Neural crest cell (in vitro differentiated cells): ENCODE measurements at places on chromosomes 4 and X. TPM values are rescaled to one million over a fixed set of nuclear protein-coding genes. Genes with fewer than 3 reads are reported as not detected.

DNA sequence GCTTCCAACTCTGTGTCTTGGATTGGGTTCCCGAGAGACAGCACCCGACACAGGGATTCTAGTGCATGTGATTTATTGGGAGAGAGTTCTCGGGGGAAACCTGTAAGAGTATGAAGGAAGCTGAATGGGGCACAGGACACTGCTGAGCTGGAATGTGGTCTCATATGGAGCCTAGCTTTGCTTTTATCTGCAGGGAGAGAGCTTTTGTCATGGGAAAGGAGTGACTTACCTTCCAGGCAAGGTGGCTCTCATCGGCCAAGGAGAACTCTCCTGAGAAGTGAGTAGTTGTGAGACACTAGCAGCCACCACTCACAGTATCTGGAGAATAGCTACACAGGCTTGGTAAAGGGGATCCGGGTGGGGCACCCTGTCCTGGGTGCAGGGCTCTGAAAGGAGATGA, 124.5 kb downstream of the NHS start:
- no peak overlapping the region for H3K27ac ChIP-seq
- no peak for DNase-seq
- H3K4me1 ChIP-seq = no peaks in the 10 kb centered on the region
- H3K27me3 ChIP-seq = peaks cover 19% of the 10 kb centered on the region
- H3K36me3 ChIP-seq = no peaks in the 10 kb centered on the region

DNA sequence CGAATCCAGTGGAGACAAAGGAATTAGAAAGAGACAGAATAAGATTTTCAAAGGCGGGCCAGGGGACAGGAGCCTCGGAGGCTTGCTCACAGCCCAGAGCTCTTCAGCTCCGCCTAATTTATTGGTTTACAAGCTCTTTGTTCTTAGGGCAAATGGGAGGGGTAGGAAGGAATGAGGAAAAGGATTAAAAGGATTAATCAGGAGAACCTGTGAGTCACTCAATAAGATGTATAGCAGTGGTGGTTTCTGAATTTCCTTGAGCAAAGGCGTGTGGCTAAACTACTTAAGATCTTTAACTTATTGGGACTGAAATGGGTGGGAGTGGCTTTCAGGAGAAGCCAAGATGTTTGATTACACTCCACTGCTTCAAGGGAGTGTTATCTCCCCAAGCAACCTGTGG, 456.0 kb upstream of the SPANXN1 start:
- H3K4me3 ChIP-seq = no peak overlapping the region
- H3K36me3 ChIP-seq = peaks cover 8% of the 10 kb centered on the region
- DNase-seq = no peak

GRCh38 chr4:56657128-56657527, 24.0 kb downstream of the HOPX start:
- no peaks in the 10 kb centered on the region for H3K36me3 ChIP-seq
- peak overlapping the region; percentile 72 for H3K4me3 ChIP-seq
- peaks cover 87% of the 10 kb centered on the region for H3K27me3 ChIP-seq
- H3K27ac ChIP-seq = no peak overlapping the region
- H3K4me1 ChIP-seq = peaks cover 10% of the 10 kb centered on the region

GRCh38 chr4:33369446-33369845, 2649.3 kb downstream of the PCDH7 start:
- no peaks in the 10 kb centered on the region for H3K27me3 ChIP-seq
- DNase-seq = no peak
- peaks cover 7% of the 10 kb centered on the region for H3K36me3 ChIP-seq
- H3K4me1 ChIP-seq = peaks cover 5% of the 10 kb centered on the region
- no peak overlapping the region for H3K27ac ChIP-seq

DNA sequence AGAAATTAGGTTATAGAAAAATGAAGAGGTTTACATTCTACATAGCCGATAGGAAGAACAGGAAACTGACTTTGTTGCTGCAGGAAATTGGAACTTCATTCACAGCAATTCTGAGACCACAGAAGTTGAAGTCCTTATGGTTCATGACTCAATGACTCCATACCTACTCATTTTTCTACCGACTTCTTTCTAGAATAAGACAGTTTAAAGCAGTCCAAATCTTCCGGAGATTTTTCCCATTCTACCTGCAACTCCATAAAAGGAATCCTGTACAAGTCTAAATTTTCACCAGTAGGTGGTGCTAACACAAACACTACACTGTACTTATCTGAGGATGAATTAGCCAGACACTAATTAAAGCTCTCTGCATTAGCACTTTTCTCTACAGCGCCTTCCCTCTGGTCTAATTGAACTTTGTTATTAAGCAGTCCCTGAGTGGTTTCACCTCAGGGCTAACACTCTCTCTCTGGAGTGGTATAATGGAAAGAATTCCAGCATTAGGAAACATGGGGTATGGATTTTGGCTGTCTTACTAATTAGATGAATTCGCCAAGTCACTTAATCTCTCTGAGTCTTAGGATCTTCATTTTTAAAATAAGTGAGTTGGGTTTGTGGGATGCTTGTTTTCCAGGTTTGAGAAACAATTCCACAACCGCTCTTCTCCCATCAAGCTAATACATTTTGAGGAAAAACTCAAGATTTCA, 167.9 kb downstream of the SMIM20 start:
- no peak overlapping the region for H3K27ac ChIP-seq
- H3K4me1 ChIP-seq = no peaks in the 10 kb centered on the region
- DNase-seq = no peak

- H3K4me3 ChIP-seq = peak overlapping the region; percentile 75
- H3K27me3 ChIP-seq = peaks cover 33% of the 10 kb centered on the region
- no peak overlapping the region for H3K27ac ChIP-seq
- DNase-seq = peak; percentile 7
- H3K4me1 ChIP-seq = peaks cover 18% of the 10 kb centered on the region
- H3K36me3 ChIP-seq = no peaks in the 10 kb centered on the region
Observed at GRCh38 chrX:109600237-109600651, 24.7 kb downstream of the KCNE5 start.

- no peak overlapping the region for H3K27ac ChIP-seq
- no peak for DNase-seq
- H3K4me3 ChIP-seq = no peak overlapping the region
- no peaks in the 10 kb centered on the region for H3K27me3 ChIP-seq
- H3K36me3 ChIP-seq = no peaks in the 10 kb centered on the region
- no peaks in the 10 kb centered on the region for H3K4me1 ChIP-seq
Observed at GRCh38 chr4:148044912-148045352, 313.0 kb downstream of the ARHGAP10 start.

DNA sequence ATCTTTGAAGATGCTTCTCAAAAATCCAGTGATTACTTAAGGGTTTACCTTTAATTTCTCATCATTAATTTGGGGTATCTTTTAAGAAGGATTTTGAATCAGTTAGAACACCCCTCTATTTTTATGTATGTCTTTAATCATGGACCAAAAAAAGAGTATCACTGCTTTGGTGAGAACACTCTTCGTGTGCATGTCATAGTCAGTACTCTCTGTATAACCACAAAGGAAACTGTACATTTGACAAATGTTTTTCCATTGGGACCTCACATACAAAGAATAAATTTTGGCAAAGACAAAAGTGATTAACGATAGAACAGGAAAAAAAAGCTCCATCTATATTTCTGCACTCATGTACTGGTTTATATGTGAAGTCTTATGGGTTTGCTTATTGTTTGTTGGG, 31.3 kb downstream of the FAM241A start:
- H3K4me1 ChIP-seq = no peaks in the 10 kb centered on the region
- H3K27me3 ChIP-seq = peaks cover 5% of the 10 kb centered on the region
- no peak for DNase-seq
- no peak overlapping the region for H3K27ac ChIP-seq
- H3K4me3 ChIP-seq = no peak overlapping the region
- no peaks in the 10 kb centered on the region for H3K36me3 ChIP-seq

DNA sequence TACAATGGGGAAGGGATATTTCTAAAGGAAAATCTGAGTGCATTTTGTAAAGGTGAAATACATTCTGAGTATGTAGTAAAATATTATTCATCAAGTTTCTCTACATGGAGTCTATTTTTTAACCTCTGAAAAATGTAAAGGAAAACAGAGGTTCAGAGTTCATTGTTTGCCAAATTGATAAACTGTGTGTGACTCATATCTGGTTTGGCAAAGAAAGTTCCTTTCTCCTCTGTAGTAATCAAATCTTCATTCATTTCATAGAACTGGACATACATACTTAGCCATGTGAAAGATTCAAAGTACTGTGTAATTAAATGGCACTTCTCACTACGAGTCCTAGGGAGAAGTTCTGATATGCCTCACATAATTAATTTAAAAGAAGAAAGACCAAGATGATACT, 61.6 kb downstream of the HPGD start:
- no peak overlapping the region for H3K4me3 ChIP-seq
- no peak overlapping the region for H3K27ac ChIP-seq
- H3K4me1 ChIP-seq = no peaks in the 10 kb centered on the region
- no peak for DNase-seq
- H3K27me3 ChIP-seq = peaks cover 4% of the 10 kb centered on the region
- H3K36me3 ChIP-seq = no peaks in the 10 kb centered on the region

GRCh38 chr4:71186566-71187403, 152.0 kb upstream of the SLC4A4 start:
- DNase-seq = peak; percentile 49
- H3K4me3 ChIP-seq = peak overlapping the region; percentile 95
- H3K27me3 ChIP-seq = peaks cover 52% of the 10 kb centered on the region
- H3K4me1 ChIP-seq = peaks cover 32% of the 10 kb centered on the region
- H3K36me3 ChIP-seq = no peaks in the 10 kb centered on the region
- H3K27ac ChIP-seq = no peak overlapping the region

GRCh38 chr4:81498046-81498445, 26.3 kb upstream of the RASGEF1B start:
- no peak overlapping the region for H3K4me3 ChIP-seq
- H3K27me3 ChIP-seq = peaks cover 11% of the 10 kb centered on the region
- no peak overlapping the region for H3K27ac ChIP-seq
- peaks cover 28% of the 10 kb centered on the region for H3K4me1 ChIP-seq
- H3K36me3 ChIP-seq = no peaks in the 10 kb centered on the region
- no peak for DNase-seq

DNA sequence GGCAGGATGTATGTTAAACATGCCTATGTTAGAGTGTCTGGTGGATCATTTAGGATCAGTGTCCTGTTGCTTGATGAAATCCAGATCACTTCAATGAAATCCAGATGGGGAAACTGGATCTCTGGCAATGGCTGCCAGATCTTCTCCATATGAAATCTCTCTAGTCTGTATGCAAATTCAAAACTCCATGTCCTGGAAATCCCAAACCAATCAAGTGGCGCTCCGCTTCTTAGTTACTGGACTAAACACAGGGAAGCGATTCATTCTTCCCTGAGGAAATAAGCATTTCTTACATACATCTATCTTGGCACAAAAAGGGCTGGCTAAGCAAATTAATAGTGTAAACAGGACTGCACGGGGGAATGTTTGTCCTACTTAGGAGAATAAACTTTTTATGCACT, 94.9 kb downstream of the HDAC8 start:
- no peak overlapping the region for H3K4me3 ChIP-seq
- H3K27me3 ChIP-seq = no peaks in the 10 kb centered on the region
- no peak for DNase-seq
- H3K4me1 ChIP-seq = no peaks in the 10 kb centered on the region
- no peak overlapping the region for H3K27ac ChIP-seq

DNA sequence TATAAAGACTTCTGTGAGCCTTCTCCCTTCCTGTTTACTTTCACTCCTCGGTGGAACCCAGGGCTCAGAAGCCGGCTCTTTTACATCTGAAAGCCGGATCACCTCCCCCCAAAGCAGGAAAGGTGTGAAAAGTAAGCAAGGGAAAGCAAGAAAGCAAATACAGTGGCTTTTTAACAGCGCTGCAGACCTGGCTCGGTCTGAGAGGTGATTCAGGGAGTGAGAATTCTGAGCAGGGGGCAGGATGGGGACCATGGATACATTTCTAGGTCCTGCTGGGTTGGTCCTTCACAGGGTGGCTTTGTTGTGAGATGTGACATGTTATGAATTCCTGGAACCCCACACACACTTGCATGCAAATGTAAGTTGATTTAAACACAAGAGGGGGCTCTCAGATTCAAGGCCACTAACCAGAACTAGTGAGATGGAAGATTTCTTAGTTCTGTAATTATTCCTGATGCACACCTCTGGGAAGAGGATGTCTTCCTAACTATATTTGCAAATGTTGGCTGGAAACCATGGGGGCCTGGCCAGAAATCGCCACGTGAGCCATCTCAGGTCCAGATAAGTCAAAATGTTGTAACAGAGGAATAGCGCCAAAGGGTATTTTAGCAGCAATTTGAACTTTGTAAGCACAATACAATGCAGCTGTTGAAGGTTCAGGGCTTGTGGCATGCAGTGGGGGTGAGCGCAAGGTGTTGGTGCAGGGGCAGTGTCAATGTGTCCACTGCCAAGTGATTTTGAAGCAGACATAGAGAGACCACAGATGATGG, 670.1 kb upstream of the LCORL start:
- no peak overlapping the region for H3K4me3 ChIP-seq
- H3K4me1 ChIP-seq = peaks cover 24% of the 10 kb centered on the region
- H3K27me3 ChIP-seq = no peaks in the 10 kb centered on the region
- no peaks in the 10 kb centered on the region for H3K36me3 ChIP-seq
- DNase-seq = no peak

GRCh38 chr4:8217246-8217511, 18.1 kb downstream of the SH3TC1 start:
- no peaks in the 10 kb centered on the region for H3K27me3 ChIP-seq
- H3K27ac ChIP-seq = peak overlapping the region; percentile 67
- peaks cover 14% of the 10 kb centered on the region for H3K4me1 ChIP-seq

GRCh38 chrX:111731351-111731750, 50.4 kb downstream of the ALG13 start:
- H3K27me3 ChIP-seq = no peaks in the 10 kb centered on the region
- no peak overlapping the region for H3K27ac ChIP-seq
- peaks cover 39% of the 10 kb centered on the region for H3K36me3 ChIP-seq
- no peak overlapping the region for H3K4me3 ChIP-seq
- H3K4me1 ChIP-seq = no peaks in the 10 kb centered on the region

DNA sequence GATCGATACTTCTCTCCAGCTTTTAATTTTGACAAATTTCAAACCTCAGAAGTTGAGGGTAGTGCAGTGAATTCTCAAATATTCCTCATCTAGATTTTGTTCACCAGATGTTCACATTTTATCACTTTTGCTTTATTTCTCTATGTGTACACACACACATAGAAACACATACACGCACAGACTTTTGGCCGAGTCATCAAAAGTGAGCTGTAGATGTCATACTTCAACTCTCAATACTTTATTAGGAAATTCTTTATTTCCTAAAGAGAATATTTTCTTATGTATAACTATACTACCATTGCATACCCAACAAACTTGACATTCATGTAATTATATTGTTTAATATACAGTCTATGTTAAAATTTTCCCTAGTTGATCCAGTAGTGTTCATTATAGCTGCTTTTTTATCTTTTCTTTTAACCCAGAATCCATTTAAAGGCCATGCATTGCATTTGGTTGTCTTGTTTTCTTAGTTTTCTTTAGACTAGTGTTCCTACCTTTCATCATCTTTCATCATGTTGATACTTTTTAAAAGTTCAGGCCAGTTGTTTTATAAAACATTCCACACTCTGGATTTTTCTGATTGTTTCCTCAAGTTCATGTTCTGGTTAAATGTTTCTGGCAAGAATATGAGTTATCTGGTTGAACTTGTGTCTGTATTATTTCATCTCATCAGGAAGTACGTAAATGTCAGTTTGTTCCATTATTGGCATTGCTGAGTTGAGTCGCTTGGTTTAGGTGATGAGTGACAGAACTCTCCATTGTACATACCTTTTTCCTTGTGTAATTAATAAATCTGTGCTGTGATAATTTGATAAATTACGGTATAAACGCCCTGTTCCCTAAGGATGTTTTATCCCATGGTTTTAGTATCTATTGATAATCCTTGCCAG, 94.1 kb upstream of the TLR2 start:
- no peaks in the 10 kb centered on the region for H3K27me3 ChIP-seq
- no peak overlapping the region for H3K4me3 ChIP-seq

TEX11 gene
- not detected in 2 replicates for total RNA-seq

S100P gene
- not detected in 2 replicates for total RNA-seq

AVPR2 gene
- total RNA-seq = not detected in 2 replicates

LINC00632 gene
- total RNA-seq = 243 and 314 TPM in 2 replicates

CCNA2 gene
- total RNA-seq = 85.2 and 85.3 TPM in 2 replicates

TMPRSS11F gene
- total RNA-seq = not detected in 2 replicates

SRD5A3 gene
- 20.1 and 20.3 TPM in 2 replicates for total RNA-seq

SLC26A1 gene
- total RNA-seq = 0.27 and 0.84 TPM in 2 replicates
